Activated CD4-positive, alpha-beta T cell treated with anti-CD3 and anti-CD28 coated beads, Interleukin-2, amount 50 U/mL, for 24 hours (primary cell): ENCODE measurements at places on chromosomes 11 and 22.
A peak's percentile ranks its signal among the peaks of the same experiment; 100 is the strongest.

GRCh38 chr11:17389957-17390649, 1.6 kb upstream of the KCNJ11 start:
- no peak for DNase-seq

- DNase-seq = no peak
Observed at GRCh38 chr11:74680703-74681531, 50.3 kb downstream of the CHRDL2 start.

DNA sequence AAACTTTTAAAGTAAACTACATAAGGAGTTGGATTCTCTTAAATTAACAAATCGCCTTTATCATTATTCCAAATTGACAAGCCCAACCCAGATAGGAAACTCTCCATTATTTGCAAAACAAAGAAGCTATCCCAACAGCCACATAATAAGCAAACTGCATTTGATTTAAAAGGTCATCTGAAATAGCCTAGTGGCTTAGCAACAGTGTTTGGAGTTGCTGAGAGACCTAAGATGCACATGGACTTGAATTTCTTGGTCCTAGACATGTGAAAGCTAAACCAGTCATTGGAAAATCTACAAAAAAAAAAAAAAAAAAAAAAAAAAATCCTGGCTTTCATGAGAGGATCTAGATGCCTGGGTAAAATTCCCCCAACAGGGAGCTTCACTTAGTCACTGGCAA, 69.5 kb downstream of the PRCP start:
- DNase-seq = no peak

GRCh38 chr11:80388130-80388529, 947.3 kb upstream of the TENM4 start:
- no peak for DNase-seq

- DNase-seq = peak; percentile 26
Observed at GRCh38 chr11:111982019-111982464, 43.2 kb upstream of the DLAT start.

GRCh38 chr22:41132550-41132949, 40.2 kb downstream of the EP300 start:
- no peak for DNase-seq

DNA sequence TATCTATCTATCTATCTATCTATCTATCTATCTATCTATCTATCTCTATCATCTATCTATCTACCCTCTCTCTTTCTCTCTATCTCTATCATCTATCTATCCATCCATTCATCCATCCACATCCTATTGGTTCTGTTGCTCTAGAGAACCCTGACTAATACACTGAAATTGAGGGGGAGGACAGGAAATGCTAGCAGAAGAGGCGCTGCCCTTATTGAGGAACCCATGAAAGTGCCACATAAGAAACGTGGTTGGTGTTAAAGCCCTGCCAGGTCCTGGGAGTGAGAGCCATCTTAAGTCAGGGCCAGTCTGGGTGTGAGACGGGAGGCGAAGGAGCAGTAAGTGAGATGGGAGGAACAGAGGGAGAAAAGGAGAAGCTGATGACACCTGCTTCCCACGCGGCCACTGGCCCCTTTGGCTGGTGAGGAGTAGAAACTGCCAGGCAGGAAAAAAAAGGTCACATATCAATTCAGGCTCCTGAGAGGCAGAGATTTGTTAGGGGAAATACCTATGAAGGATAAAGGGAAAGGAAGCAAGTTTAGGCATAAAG, 87.9 kb upstream of the PLET1 start:
- DNase-seq = no peak

DNA sequence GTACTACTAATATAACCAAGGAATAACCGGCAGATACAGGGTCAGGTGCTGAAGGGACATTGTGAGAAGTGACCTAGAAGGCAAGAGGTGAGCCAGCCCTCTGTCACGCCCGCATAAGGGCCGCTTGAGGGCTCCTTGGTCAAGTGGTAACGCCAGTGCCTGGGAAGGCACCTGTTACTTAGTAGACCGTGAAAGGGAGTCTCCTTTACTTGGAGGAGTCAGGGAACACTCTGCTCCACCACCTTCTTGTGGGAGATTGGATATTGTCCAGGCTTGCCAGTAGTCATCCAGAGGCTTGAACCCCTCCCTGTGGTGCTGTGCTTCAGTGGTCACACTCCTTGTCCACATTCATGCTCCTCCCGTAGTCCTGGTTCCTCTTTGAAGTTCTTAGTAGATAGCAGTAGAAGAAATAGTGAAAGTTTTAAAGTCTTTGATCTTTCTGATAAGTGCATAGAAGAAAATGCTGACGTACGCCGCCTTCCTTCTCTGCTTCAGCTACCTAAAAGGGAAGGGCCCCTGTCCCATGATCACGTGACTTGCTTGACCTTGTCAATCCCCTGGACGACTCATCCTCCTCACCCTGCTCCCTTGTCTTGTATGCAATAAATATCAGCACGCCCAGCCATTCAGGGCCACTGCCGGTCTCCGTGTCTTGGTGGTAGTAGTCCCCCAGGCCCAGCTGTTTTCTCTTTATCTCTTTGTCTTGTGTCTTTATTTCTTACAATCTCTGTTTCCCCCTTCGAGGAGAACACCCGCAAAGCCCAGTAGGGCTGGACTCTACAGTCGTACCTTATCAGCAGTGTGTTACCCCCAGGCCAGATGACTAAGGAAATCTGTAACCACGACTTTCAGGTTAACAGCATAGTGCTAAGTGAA, 6.1 kb downstream of the NUP50 start:
- no peak for DNase-seq

DNA sequence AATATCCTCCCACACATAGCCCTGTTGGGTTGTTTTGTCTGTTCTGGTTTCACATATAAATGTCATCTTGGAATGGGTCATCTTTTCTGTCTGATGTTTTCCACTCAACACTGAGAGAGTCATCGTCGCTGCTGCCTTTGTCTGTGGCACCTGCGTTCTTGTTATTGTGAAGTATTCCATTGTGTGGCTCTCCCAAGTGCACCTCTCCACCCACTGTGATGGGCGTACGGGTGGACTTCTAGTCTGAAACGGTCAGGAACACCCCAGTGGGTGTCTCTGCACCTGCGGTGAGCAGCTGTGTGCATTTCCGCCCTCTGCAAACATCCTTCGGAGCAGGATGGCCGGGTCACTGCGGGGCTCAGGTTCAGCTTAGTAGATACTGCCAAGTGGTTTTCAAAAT, 34.5 kb upstream of the RTL6 start:
- no peak for DNase-seq

DNA sequence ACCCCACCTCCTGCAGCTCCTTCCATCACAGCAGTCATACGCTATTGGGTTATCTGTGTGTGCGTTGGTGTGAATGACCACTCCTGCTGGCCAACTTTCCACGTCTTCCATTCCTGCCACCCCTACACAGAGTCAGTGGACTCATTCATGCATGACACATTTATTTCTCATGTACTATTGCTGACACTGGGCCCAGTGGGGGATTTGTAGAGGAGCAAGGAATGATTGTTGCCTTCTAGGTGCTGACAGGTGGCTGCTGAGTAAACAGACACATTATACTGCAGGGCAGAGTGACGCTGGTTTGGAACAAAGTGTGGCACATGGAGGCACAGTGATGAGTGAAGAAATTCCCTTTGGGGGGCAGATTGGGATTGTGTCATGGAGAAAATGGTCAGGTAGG, 113.9 kb downstream of the CCDC81 start:
- no peak for DNase-seq

DNA sequence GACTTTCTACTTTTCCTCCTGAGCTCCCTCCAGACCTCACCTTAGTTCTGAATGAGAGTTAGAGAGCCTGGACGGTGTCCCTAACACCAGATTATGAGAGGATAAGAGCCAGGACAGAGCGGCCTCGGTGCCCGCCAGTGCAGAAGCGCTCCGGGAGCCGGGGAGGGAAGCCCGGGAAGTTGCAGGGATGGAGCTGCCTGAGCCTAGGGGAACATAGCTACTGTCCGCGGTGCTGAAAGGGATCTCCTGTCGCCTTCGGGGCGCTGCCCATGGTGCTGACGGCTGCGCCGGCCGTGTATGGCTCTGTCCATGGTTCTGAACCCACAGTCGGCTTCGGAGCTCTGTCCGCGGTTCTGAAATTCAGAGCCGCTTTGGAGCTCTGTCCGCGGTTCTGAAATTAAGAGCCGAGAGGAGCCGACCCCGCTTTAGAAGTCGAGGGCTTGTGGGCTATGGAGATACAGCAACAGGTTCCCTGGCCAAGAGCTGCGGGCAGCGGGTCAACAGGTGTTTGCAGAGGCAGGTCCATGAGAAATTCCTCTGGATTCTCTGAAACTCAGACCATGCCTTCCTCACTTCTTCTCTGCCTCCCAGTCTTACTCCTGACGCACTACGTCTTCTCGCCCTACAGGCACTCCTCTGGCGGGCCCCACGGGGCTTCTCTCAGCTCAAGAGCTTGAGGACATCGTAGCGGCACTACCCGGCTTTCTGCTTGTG, 814 bp downstream of the NPAS4 start:
- peak; percentile 83 for DNase-seq

DNA sequence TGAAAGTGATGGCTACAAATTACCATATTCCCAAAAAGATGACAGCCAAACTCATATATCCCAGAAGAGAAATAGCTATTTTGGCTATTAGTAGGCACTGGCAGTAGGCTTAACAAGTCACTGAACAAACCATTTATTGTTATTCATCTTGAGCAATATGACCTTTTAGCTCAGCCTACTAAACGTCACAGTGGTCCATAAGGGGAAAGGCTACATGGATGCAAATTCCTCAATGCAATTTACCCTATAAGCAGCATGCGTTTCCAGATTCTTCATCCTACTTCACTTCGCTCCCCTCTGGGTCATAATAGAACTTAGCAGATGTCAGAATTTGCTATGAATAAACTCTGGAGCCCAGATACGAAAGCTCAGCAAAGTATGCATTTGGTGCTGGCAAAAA, 114.0 kb downstream of the SIK3 start:
- DNase-seq = no peak

GRCh38 chr11:43523632-43524031, 156.9 kb upstream of the HSD17B12 start:
- no peak for DNase-seq

- no peak for DNase-seq
Observed at GRCh38 chr22:46430961-46431838, 95.7 kb downstream of the TRMU start.

- DNase-seq = no peak
Observed at GRCh38 chr11:1224491-1225385, 1.9 kb downstream of the MUC5B start.

GRCh38 chr11:14454861-14455632, 44.6 kb downstream of the COPB1 start:
- DNase-seq = no peak

- DNase-seq = no peak
Observed at GRCh38 chr11:118180300-118180703, 3.9 kb upstream of the SCN2B start.

DNA sequence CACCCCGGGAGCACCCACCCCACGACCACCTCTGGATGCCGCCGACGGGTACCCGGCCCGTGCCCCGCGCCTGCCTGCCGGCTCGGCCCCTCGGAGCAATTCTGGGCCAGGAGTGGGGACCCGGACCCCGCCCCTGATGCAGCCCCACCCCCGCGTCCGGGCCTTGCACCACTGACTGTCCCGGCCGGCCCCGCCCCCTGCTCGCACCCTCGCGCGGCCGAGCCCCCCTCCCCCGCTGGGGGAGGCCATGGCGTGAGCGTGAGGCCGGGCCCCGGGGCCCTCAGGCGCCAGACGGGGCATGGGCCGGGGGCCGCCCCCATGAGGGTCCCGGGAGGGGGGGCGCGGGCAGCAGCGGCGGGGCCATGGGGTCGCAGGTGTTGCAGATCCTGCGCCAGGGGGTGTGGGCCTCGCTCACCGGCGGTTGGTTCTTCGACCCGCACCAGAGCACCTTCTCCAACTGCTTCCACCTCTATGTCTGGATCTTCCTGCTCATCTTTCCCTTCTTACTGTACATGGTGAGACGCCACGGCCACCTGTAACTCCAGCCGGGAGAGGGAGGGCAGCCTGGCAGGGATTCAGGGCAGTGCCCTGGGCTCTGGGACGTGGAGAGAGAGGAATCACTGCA, 486 bp downstream of the PCNX3 start:
- DNase-seq = no peak

- no peak for DNase-seq
Observed at GRCh38 chr11:104064034-104064630, 27.7 kb downstream of the DDI1 start.

GRCh38 chr11:18429332-18429731, 17.2 kb downstream of the LDHC start:
- no peak for DNase-seq

- DNase-seq = no peak
Observed at GRCh38 chr22:49196046-49196511, 631.6 kb downstream of the BRD1 start.

GRCh38 chr22:40178417-40179409, 988 bp downstream of the TNRC6B start:
- no peak for DNase-seq

DNA sequence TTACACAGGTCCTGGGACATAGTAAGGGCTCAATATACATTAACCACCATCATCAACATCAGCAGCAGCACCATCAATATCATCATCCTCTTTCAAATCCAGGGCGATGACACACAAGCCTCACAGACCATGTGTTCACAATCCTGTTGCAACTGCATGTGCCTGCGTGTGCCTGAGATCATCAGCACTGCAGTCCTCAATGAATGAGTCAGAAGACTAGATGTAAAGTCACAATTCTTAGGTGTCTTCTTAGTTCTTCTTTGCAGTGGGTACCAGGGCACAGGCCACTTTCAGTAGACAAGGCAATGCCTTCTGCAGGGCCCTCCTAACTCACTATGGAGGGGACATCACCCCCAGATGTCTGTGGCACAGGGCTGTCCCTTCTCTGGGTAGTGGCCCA, 111.1 kb downstream of the MYO18B start:
- DNase-seq = no peak

- DNase-seq = no peak
Observed at GRCh38 chr11:32888805-32889204, 3.8 kb upstream of the QSER1 start.

- DNase-seq = no peak
Observed at GRCh38 chr22:36171941-36172340, 11.4 kb upstream of the APOL3 start.

DNA sequence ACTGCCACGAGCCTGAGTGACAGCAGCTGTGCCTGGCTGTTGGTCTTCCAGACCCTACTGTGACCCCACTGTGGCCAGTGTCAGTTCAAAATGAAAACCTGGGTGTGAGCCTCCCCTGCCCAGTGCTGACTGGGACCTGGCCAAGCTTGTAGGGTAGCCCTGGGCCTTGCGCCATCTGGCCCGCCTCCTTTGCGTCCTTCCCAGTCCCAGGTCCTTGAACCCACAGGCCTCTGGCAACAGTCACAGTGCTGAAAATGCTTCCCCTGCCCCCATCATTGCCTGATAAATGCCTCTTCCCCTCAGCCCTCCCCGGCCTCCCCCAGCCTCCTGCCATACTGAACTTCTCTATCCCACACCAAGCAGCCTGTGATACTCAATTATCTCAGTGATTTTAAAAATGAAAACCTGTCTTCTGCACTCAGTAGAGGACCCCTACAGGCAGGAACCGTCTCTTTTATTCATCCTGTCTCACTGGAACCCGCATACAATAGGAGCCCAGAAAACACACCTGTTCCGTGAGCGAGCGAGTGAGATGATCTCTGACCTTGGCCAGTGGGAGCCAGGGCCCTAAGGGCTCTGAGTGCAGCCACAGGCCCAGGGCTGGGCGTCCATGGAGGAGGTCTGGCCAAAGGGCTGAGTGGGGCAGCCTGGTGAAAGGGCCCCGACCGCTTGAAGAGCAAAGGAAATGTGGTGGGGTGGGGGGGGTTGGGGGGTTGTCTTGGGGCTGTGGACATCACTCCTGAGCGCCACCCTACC, 49.7 kb upstream of the TTLL12 start:
- DNase-seq = no peak

- DNase-seq = no peak
Observed at GRCh38 chr11:71446942-71447688, 1.1 kb downstream of the DHCR7 start.
